ENCODE measurements at places on chromosomes 7 and 10.

GRCh38 chr10:17425584-17426262 lies 28.7 kb downstream of the ST8SIA6 start:
- no peak for DNase-seq

- DNase-seq = no peak
These were observed 178.2 kb upstream of the ITGB1 start for GRCh38 chr10:33136271-33136670.

- DNase-seq = no peak
These were observed 335.1 kb downstream of the BMPER start for GRCh38 chr7:34240417-34240816.

- no peak for DNase-seq
These were observed 253.2 kb downstream of the BICC1 start for GRCh38 chr10:58765910-58766309.

GRCh38 chr7:138257459-138258196 lies 181.4 kb downstream of the AKR1D1 start:
- DNase-seq = no peak

DNA sequence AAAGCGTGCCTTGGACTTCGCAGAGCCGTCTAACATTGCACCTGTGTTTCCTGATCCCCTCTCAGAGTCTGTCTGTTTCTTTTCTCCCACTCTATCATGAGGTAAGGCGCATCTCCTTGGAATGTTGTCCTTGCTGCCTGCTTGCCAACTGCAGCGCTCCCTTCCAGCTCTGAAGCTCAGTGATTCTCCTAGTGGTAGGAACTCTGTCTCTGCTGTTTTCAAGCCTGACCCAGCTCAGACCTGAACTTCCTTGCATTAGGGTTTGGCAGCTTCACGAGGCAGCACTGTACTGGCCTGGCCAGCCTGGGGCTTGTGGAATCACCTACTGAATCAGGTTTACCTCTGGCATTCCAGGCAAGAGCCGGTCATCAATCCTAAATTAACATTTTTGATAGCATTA lies 123.9 kb downstream of the CREB5 start:
- no peak for DNase-seq

- no peak for DNase-seq
These were observed 10.1 kb downstream of the ACTR1A start for GRCh38 chr10:102492344-102492939.

DNA sequence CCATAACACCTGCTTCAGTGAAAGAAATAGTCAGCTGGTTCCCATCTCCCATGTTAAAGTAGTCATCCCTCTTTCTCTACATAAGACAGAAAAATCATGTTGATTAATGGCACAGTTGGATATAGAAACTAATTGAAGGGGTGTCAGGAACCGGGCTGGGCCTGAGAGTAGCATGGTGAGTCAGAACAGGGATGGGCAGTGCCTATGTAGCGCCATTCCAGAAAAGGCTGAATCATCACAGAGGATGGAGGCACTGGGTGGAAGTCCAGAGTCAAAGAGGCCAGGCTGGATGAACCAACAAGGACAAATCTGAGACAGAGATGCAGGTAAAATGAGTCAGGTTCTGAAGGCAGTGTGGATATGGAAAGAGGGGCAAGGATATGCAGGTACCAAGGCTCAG lies 201.2 kb downstream of the LHFPL3 start:
- DNase-seq = no peak

GRCh38 chr7:147413557-147413870 lies 1177.1 kb upstream of the C7orf33 start:
- DNase-seq = no peak

- DNase-seq = no peak
These were observed 760 bp downstream of the CBX3 start for GRCh38 chr7:26202019-26202990.

DNA sequence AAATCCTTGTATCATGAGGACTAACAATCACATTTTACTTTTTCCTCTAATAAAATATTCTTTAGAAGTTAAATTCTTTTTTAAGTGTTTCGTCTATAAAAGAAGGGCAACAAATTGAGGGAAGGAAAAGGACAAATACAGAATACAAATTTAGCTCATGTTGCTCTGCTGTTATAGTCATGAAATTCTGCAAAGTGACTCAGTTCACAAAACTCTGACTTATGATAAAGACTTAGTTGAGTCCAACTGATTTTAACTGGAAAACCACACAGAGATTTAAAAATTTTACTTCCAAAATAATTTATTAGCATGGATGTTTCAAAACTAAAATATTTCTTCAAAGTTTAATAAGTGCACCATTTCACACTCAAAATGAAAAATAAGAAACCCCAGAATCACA lies 75.0 kb upstream of the GPR22 start:
- no peak for DNase-seq

DNA sequence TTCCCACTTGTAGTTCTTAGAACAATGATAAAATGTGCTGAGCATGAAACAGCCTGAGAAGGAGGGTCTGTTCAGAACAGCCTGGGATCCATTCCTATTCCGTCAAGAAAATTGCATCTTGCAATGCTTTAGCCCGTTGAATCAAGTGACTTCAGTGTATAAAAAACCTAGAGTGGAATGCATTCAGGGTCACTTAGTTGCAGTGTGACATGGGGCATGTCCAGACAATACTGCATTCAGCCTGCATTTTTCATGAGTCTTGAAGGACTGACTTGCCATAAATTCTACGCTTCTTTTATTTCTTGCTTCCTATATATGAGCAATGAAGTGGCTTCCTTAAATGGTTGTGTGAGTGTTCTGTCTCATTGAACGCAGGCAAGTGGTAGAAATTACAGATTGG lies 758.3 kb upstream of the COBL start:
- DNase-seq = no peak

GRCh38 chr7:155591055-155591775 lies 44.9 kb upstream of the CNPY1 start:
- DNase-seq = no peak

- no peak for DNase-seq
These were observed 113.0 kb downstream of the EXOC4 start for GRCh38 chr7:133365917-133366316.

DNA sequence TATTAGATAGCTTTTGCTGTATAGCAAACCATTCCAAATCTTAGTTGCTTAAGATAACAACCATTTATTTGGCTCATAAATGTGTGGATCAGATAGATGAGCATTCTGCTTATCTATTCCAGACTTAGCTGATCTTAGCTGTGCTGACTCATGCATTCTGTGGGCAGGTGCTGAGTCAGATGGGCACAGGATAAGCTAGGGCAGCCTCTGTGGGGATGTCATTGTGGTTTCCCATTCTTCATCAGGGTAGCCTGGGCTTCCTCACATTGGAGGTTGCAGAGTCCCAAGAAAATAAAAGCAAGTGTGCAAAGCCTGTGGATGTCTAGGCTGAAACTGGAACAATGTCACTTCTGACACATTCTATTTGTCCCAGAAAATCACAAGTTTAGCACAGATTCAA lies 917.0 kb downstream of the TYW1 start:
- no peak for DNase-seq

GRCh38 chr7:78203042-78203720 lies 404.6 kb downstream of the PHTF2 start:
- no peak for DNase-seq

DNA sequence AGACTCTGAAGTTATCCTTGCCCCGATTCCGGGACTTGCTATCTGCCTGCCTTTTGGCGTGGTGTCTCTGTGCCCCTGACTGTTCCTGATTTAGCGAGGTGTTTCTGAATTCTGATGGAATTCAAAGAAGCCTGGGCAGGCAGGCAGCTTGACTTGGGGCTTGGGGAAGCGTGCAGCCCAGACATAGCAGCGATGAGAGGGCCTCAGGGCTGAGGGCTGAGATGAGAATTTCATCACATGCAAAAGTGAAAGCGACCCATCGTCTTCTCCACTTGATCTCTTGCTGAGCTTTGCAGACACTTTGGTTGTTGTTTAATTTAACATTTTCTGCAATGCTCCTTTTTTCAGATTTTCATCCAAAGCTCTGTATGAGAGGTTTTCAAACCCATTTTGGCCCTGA lies 57.8 kb downstream of the TCF7L2 start:
- no peak for DNase-seq

- DNase-seq = no peak
These were observed 529.5 kb upstream of the SEMA3D start for GRCh38 chr7:85716353-85716752.

- no peak for DNase-seq
These were observed 26.3 kb downstream of the TMEM60 start for GRCh38 chr7:77771901-77772300.

- no peak for DNase-seq
These were observed 187.7 kb downstream of the TNS3 start for GRCh38 chr7:47394216-47394615.

DNA sequence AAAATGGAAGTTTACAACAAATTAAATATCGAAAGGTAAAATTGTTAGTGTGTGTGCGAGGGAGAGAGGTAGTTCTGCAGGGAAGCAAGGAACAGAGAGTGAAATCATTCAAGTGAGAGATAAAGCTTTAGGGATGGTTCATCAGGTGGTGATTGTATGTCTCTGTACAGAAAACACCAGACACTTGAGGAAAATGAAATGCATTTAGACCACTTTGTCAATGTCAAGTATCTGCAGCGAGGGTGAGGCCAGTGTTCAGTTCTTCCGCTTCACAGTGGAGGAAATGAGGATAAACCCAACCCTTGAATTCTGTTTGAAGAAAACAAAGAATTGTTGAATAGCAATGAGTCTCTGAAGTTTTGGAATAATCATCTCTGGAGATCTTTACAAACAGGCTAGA lies 14.4 kb upstream of the ITGB1 start:
- DNase-seq = no peak

GRCh38 chr7:117564080-117564479 lies 84.3 kb downstream of the CFTR start:
- no peak for DNase-seq

- no peak for DNase-seq
These were observed 106.3 kb downstream of the GRM3 start for GRCh38 chr7:86749741-86750665.

DNA sequence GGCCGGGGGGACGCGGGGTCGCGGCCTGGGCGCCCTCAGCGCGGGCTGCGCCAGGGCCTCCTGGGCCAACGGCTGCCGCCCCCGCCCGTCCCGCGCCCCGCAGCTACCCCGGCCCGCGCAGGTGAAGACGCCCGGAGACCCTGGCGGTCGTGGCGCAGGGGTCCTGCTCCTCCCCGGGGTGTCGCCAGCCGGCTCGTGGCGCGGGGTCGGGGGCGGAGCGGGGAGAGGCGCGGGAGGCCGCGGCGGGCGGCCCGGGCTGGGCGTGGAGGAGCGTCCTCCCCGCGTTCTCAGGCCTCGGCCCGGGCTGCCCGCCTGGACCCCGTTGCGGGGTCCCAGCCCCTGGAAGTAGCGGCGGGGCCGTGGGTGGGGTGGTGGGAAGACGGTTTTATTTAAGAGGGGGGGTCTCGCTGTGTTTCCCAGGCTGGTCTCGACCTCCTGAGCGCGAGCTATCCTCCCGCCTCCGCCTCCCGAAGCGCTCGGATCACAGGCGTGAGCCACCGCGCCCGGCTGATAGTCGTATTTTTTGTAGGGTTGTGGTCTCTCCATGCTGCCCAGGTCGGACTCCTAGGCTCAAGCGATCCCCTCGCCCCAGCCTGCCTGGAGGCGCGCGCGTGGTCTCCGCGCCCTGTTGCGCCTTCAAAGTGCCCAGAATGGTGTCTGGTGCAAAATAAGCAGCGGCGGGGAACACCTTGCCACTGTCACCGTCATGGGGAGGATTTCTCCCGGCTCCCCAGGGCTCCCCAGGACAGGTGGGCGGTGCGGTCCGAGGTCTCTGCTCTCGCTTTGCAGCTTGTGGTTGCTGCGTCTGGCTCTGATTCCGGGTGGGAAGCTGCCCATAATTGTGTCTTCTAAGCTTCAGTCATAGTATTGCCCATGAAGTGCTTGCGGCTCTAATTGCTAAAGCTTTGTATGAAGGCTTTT lies 15.3 kb upstream of the SUN1 start:
- DNase-seq = no peak

DNA sequence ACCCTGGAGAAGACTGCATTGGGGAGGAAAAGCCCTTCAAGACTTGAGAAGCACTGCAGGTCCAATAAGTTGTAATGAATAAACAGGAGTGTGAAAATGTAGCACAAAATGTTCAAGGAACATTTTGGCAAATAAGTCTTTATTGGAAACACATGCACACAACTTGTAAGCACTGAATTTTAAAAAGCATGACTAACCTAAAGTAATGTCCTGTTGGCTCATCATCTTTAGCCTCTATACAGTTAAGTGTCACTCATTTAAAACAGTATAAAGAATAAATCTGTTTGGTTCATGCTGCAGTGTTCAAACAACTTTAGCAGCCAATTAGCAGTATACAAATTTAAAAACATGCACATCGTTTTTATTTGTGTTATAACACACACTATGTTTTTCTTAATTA lies 108.6 kb downstream of the CDK6 start:
- DNase-seq = no peak

DNA sequence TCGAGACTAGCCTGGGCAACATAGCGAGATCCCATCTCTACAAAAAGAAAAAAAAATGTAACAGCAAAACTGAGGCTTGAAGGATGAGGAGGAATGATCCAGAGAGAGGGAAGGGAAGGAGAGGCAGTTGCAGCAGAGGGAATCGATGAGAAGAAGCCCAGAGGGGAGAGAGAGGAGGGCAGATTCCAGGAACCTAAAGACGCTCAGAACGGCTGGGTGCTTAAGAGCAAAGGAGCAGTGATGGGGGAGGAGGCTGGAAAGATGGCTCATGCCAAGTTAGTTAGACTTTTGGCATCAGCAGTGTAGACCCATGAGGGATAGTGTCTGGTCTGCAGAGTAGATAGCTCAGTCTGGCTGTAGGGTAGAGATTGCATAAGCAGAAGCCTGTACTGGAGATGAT lies 10.3 kb upstream of the MUC17 start:
- DNase-seq = no peak

GRCh38 chr10:131363416-131363815 lies 51.9 kb upstream of the TCERG1L start:
- DNase-seq = no peak

- no peak for DNase-seq
These were observed 59.8 kb downstream of the CPVL start for GRCh38 chr7:29086545-29086944.

GRCh38 chr10:86392723-86393094 lies 26.1 kb upstream of the GRID1 start:
- DNase-seq = no peak

- no peak for DNase-seq
These were observed 73.8 kb upstream of the SFMBT2 start for GRCh38 chr10:7484456-7485243.

DNA sequence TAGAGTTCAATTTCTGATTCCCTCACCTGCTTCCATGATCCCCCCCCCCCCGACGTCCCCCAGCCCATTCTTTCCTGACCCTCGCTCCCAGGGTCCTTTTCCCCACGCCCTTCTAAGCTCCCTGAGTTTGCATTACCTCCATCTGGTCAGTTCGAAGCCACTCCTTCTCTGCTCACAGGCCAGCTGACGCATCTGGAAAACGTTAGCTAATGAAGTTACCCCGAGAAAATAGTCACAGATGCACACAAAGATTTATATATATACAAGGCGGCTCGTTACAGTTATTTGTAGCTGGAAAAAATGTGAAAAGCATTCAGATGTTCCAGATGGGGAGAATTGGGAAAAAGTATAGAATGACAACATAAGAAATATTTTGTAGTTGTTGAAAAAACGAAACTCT lies 630.0 kb upstream of the FOXK1 start:
- DNase-seq = no peak

GRCh38 chr7:97145068-97145467 lies 27.6 kb downstream of the SDHAF3 start:
- no peak for DNase-seq

GRCh38 chr7:135538376-135538775 lies 19.3 kb upstream of the NUP205 start:
- no peak for DNase-seq

GRCh38 chr10:96384506-96384905 lies 25.7 kb upstream of the OPALIN start:
- DNase-seq = no peak

GRCh38 chr10:37473906-37474305 lies 348.5 kb downstream of the ANKRD30A start:
- no peak for DNase-seq

GRCh38 chr7:157484411-157485081 lies 147.7 kb downstream of the DNAJB6 start:
- DNase-seq = no peak
